ENCODE measurements at places on chromosomes 2 and 18.

DNA sequence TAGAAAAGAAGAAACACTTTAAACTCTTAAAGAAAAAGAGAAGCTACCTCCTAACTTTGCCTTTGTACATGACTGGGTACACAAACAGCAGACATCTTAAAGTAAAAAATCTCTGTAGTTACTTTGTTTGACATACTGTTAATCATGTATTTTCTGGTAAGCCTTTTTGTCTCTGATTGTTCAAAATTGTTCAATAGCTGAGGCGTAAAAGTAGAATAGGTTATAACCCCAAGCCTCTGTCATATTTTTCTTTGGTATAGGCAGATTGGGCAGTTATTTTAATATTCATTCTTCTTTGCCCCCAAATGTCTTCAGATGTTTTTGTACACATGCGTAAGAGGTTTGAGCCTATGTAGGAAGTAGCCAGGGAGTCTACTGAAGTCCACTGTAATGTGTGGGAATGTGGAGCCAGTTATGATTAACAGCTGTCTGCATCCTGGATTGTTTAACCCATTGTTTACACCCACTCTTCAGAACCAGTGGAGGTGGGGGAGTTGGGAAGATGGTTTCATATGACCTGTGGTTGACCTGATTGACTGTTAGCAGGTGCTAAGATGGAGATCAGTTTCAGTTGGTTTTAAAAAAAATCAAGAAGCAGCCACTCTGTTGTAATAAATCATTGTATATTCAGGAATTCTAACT lies 150.5 kb downstream of the TANC1 start:
- no peaks in the 10 kb centered on the region for H3K4me1 ChIP-seq
- no peak for DNase-seq
- H3K27me3 ChIP-seq, result no peaks in the 10 kb centered on the region
- H3K4me3 ChIP-seq, result no peak overlapping the region
- H3K27ac ChIP-seq, result no peak overlapping the region

- H3K27ac ChIP-seq, result no peak overlapping the region
- H3K4me3 ChIP-seq, result no peak overlapping the region
- H3K36me3 ChIP-seq, result no peaks in the 10 kb centered on the region
- DNase-seq, result no peak
- no peaks in the 10 kb centered on the region for H3K4me1 ChIP-seq
Measured at GRCh38 chr2:54423213-54423612, 32.9 kb upstream of the SPTBN1 start.

- H3K36me3 ChIP-seq, result peaks cover 35% of the 10 kb centered on the region
- H3K4me1 ChIP-seq, result no peaks in the 10 kb centered on the region
- no peaks in the 10 kb centered on the region for H3K27me3 ChIP-seq
- DNase-seq, result no peak
- H3K27ac ChIP-seq, result peak overlapping the region; percentile 62
Measured at GRCh38 chr2:201218780-201219179, 35.8 kb downstream of the CASP10 start.

DNA sequence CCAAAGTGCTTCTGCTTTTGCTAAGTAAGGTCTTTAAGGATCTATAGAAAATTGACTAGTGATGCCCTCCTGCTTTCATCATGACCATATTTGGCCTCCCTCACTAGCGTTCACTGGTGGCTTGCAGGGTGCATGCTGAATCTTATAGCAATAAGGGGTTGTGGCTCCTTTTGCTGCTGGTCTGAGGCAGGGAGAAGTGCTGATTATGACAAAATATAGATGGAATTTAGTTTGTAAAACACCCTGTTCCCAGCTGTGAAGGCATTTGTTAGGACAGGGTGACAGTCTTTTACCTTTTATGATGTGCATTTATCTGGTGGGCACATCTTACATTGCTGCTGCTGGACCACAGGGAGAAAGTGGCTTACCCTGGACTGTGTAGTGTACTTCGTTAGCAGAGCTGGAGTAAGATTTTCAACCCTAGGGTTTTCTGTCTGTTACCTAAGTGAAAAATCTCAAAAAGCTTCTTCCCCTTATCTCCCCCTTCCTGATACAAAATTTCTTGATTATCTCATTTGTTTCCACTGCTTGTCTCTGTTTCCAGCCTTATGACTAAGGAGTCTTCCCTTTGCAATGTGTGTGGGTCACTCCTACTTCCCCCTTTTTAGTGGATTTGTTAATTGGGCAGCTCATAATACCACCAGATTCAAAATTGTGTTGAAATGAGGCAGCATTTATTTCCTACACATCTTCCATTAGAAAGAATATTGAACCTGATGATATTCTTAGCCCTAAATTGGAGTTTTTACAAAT lies 21.2 kb upstream of the RPL37A start:
- no peak for DNase-seq
- no peaks in the 10 kb centered on the region for H3K27me3 ChIP-seq
